Lower leg skin (tissue), 4 donors: ENCODE measurements at places on chromosomes 12 and 14.
A peak's percentile ranks its signal among the peaks of the same experiment; 100 is the strongest.

DNA sequence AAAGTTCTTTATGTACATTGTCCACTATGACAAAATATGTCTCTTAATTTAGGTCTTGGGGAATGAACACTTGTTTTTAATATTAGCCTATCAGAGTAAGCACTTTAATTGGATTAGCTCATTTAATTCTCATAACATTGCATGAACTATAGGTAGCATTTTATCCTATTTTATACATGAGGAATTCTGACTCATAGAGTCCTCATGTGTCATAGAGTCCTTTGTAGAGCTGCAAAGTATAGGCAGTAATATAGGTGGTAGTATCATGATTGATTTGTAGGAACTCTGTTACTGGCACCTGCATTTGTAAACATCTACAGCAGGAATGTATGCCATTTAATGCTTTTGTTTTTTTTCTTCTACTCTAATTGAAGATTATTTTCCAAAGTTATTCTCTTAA is 96.0 kb downstream of the GPHN start:
- no peak for DNase-seq

DNA sequence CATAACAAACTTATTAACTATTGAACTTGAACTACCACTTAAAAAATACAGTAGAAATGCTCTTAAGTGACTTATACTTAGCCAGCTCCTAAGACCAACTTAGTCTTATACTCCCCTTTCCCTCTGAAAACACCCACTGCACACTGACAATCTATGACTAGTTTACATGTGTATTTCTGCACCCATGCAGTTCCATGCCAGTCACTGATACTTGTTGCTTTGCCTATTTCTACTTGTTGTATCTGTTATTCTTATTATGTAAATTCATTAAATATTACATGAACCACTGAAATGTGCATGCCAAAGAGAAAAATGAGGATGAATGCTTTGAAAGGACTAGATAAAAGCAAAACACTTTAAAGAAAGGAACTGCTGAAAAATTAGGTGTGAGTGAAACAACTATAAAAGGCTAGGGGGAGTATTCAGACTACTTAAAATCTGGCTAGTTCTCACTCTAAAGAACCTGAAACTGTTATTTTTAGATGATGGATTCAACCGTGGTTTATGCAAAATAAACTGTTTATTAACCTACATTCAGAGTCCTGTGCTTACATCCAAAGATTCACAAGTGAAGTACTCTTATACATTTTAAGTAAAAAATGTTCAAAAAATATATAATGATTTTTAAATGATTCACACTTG is 74.7 kb downstream of the RPS6KA5 start:
- DNase-seq, result no peak

DNA sequence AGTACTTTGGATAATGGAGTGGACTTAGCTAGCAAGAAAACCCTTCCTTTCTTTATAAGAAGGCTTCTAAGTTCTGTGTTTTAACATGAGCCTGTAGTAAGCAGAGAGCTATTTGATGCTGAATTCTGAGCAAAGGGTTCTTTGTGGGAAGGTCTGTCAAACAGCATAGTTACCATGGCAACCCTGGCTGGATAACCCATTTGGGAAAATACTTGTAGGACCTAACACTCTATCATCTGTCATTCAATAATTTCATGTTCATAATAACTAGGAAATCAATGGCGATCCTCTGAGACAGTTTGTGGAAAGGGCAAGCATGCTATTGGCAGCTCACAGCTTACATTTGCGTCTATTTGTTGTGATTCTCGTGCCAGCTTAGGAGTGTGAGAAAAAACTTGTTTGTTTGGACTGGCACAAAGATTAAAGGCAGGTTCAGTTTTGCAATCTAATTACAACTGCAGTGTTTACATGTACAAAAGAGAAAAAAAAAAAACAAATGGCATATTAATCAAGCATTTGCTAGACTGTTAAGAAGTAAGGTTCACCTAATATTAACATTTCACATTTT is 219.2 kb downstream of the PDZRN4 start:
- DNase-seq, result no peak

- DNase-seq, result no peak
Measured at GRCh38 chr12:77760271-77761025, 70.2 kb upstream of the NAV3 start.

GRCh38 chr12:116092776-116093175 is 184.7 kb downstream of the MED13L start:
- no peak for DNase-seq

- DNase-seq, result no peak
Measured at GRCh38 chr14:70821584-70822529, 12.5 kb upstream of the MAP3K9 start.

GRCh38 chr12:89479982-89480381 is 44.6 kb downstream of the GALNT4 start:
- no peak for DNase-seq

- DNase-seq, result peak; percentile 79
Measured at GRCh38 chr12:131091976-131092691, 138.4 kb downstream of the ADGRD1 start.

GRCh38 chr12:123398550-123399254 is 14.8 kb downstream of the KMT5A start:
- DNase-seq, result peak; percentile 85

DNA sequence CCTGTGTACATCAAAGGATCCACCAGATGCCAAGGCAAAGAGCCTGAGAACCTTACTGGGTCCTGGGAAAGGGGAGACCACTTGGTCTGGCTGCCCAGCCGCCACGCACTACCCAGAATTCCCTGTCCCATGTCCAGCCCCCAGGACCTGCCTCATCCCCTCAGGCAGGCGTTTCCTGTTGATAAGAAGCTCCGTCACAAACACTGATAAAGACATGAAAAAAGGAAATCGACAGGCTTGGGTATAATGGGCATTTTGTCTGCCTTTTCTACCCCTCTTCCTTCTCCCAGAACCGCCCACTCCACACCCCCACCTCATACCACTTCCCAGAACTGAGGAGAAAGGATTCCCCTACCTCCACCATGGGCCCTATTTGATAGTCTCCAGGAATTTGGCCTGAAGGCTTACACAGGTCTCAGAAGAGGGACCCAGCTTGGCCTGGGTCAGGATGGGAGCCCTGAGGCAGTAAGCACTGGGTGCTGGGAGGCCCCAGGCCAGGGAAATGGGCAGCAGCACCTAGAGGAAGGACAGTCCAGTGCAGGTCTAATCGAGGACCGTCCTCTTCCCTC is 18.8 kb downstream of the ACVRL1 start:
- DNase-seq, result peak; percentile 71

DNA sequence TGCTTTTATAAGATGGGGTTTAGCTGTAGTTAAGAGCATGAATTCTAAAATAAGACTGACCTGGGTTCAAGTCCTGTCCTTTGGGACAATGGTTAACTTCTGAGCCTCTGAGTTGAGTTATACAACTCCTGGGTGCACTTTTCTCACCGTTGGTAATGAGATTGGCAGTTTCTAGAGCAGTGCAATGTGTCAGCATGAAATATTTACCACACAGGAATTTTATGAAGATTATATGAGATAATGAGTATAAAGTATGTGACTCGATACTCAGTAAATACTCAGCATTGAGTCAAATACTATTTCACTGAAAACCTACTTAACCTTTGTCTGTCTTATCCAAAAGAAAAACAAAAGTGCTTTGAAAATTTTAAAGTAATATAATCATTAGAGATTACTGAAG is 214.2 kb downstream of the CPNE8 start:
- DNase-seq, result no peak

GRCh38 chr12:49524660-49525324 is 14.0 kb upstream of the KCNH3 start:
- peak; percentile 26 for DNase-seq

DNA sequence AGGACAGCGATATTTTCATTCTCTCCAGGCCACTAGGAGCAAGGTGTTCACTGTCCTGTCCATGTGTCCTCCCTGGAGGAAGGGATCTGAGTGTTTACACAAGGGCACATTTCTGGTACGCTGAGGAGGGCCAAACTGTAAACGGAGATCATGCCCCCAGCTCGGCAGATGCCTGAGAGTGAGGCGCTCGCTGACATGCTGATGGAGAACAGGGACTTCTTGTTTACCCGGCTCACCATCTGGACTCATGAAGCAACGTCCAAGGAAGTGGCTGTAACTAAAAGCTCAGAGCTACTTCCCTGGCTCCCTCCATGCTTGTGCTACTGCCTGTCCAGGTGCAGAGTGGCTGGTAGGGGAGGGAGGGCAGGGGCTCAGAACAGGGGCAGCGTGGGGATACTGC is 43.4 kb upstream of the KCNA1 start:
- no peak for DNase-seq

DNA sequence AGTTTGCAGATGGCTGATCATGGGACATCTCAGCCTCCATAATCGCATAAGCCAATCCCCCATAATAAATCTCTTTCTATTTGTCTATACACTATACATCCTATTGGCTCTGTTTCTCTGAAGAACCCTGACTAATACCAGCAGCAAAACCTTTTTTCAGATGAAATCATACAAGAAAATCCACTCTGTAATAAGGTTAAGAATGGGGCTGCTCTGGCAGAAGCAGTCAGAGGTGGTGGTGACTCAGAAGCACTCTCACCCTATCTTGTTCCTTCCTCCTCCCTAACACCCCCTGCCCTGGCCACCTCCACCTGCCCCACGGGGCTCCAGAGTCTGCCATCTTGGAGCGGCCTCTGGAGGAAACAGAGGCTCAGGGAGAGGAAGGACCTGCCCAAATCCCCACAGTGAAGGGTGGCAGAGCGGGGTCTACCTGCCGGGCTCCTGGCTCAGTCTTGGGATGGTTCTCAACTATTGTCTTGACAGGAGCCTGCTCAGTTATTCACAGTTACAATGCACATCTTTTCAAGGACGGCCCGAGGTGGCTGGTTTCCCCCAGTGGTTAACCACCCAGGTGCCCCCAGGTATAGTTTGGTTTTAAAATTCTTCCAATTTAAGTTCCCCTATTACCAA is 109.3 kb upstream of the EVL start:
- DNase-seq, result no peak

DNA sequence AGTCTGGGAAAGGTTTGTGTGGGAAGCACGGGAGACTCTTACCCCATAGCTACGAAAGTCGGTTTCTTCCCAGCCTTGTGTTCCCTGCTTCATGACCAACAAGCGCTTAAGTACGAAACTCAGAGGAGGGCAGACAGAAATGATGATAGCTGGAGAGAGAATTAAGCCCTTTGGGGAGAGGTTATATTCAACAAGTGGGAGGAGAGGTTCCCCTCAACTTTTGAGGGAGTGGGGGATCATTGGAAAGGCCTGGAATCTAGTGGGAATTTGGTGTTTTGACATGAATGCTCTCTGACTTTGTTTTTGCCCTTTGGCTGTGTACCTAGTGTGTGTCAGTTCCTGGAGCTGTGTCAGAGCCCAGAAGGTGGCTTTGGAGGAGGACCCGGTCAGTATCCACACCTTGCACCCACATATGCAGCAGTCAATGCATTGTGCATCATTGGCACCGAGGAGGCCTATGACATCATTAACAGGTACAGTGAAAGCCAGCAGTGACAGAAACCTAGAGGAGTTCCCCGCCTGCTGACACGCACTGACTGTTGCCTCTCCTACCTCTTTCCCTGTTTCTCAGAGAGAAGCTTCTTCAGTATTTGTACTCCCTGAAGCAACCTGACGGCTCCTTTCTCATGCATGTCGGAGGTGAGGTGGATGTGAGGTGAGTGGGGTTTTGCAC is 40.6 kb downstream of the FNTB start:
- DNase-seq, result peak; percentile 52

DNA sequence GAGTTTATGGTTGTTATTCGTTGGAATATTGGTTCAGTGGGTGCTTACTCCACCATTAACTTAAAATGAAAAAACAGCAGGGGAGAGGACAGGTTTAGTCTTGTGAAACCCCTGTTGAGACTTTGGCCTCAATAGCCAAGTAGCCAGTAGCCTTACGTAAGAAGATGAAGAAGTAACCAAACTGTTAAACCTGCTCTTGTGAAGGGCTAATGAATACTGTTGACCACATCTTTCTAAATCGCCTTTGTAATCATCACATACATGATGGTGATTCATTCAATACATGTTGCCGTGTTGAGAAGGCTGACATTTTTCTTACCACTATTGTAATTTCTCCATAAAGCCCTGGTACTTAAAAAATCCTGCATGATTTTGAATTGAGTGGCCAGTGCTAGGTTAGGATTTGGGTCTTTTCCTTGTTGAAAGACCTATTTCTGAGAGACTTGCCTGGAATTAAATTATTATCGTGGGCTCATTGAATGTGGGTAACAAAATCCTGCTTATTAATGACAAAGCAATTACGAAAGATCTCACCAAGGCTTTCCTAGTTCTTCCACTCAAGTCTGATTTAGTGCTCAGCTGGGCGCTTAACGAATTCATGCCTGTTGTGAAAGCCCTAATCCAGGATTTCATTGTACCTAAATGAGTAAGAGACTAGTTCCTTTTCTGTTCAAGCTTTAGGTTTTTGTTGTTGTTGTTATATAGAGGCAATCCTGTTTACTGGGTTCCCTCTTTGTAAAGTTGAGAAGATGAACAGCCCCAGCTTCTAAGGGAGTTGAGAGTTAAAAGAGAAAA is 333.1 kb downstream of the FUT8 start:
- no peak for DNase-seq

DNA sequence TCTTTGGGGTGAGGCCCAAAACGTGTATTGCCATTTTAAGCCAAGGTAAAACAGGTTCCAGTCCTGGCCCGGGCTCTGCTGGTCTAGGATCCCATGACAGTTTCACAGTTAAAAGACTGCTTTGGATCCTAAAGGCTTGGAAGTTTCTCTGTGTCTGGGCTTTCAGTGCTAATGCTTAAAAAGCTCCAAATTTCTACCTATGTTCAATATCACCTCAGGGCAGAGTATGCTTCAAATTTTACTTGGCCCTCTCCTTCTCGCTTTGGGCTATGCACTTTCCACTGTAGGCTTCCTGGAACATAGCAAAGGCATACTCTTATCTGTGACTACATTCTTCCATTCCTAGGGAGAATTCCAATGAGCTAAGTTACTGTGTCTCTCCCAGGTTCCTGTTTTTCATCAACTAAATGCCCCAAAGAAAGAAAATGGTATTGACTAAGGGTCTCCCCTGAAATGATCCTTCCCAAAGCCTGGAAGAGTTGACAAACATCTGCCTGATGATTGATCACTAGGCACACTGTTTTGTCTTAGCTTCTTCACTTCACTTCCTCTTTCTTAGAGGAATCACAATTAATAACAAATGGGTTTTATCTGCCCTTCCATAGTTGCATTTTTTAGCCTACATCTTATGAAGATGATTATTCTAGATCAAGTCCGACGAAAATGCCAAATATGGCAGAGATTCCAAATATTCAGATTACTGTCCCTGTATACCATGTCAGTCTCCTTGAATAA is 79.4 kb downstream of the TMTC2 start:
- DNase-seq, result no peak

- no peak for DNase-seq
Measured at GRCh38 chr12:114253976-114254778, 151.8 kb downstream of the TBX5 start.

DNA sequence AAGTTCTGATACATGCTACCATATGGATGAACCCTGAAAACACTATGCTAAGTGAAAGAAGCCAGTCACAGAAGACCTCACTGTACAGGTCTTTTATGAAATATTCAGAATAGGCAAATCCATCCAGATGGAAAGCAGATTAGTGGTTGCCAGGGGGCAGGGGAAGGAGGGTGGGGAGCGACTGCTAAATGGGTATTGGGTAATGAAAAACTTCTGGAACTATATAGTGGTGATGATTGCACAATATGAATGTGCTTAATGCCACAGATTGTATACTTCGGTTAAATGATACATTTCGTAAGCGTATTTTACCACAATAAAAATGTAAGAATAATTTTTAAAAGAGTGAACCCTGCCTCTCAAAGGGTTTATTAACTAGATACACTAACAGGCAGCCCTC is 11.8 kb upstream of the KSR2 start:
- DNase-seq, result no peak

GRCh38 chr14:85296456-85297210 is 233.3 kb upstream of the FLRT2 start:
- DNase-seq, result no peak

- DNase-seq, result no peak
Measured at GRCh38 chr12:121505513-121505912, 75.3 kb downstream of the KDM2B start.
